HFFc6 (cell line): ENCODE measurements at places on chromosomes 3 and 15.

DNA sequence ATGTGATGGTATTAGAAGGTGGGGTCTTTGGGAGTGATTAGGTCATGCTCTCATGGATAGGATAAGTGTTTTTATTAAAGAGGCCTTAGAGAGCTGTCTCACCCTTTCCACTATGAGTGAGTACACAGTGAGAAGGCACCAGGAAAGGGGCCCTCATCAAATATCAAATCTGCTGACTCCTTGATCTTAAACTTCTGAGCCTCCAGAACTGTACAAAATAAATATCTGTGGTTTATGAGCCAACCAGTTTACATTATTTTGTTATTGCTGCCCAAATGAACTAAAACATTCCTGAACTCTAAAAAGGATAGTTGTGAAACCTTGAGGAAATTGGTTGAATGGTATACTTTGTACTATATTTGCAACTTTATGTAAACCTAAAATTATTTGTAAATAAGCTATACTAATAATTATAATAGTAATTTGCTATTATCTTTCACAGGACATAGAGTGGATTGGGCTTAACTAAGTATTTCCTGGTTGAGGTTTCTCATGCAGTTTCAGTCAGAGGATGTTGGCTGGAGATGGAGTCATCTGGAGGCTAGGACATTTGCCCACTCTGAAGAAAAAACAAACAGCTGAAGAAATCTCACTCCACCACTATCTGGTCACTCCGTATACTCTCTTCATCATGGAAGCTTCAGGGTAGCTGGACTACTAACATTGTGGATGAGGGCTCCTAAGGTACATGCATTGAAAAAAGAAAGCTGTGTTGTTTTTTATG is 1068.6 kb upstream of the CADM2 start:
- no peak overlapping the region for H3K4me3 ChIP-seq
- H3K27ac ChIP-seq, result no peak overlapping the region
- no peaks in the 10 kb centered on the region for H3K36me3 ChIP-seq
- no peaks in the 10 kb centered on the region for H3K27me3 ChIP-seq

- no peak overlapping the region; the same call in 1 of the 2 replicates for H3K27ac ChIP-seq
- no peaks in the 10 kb centered on the region; the same call in 1 of the 2 replicates for H3K27me3 ChIP-seq
- no peak overlapping the region for H3K4me3 ChIP-seq
- peaks cover 13% of the 10 kb centered on the region; the same call in 1 of the 2 replicates for H3K36me3 ChIP-seq
- DNase-seq, result no peak
- H3K4me1 ChIP-seq, result peaks cover 26% of the 10 kb centered on the region
Measured at GRCh38 chr3:160569894-160570652, 4.7 kb upstream of the KPNA4 start.

GRCh38 chr3:187889601-187890404 is 144.5 kb upstream of the BCL6 start:
- peak overlapping the region; percentile 8; the same call in 1 of the 2 replicates for H3K4me3 ChIP-seq
- peaks cover 7% of the 10 kb centered on the region; the same call in 1 of the 2 replicates for H3K4me1 ChIP-seq
- H3K36me3 ChIP-seq, result 0 out of 2 replicates have a peak, but pooled peaks cover 4% of the 10 kb centered on the region
- no peak overlapping the region for H3K27ac ChIP-seq

- peak; percentile 35 for DNase-seq
- peaks cover 46% of the 10 kb centered on the region for H3K4me1 ChIP-seq
- 0 out of 2 replicates have a peak overlapping the region, but pooled peaks have one; percentile 39 for H3K4me3 ChIP-seq
- H3K27ac ChIP-seq, result peak overlapping the region; percentile 73
Measured at GRCh38 chr15:65655026-65655425, 33.3 kb downstream of the SLC24A1 start.

GRCh38 chr15:94230883-94231722 is at the start of gene MCTP2:
TSS of gene MCTP2 (plus strand) at chr15:94231561. CDS start at chr15:94298266, 66,705 bp downstream.
- DNase-seq, result peak; percentile 69
- peaks cover 27% of the 10 kb centered on the region for H3K4me1 ChIP-seq
- peak within 1 kb of the TSS; percentile 82 for H3K4me3 ChIP-seq
- H3K27me3 ChIP-seq, result no peaks in the 10 kb centered on the region; the same call in 1 of the 2 replicates
- H3K27ac ChIP-seq, result peak within 1 kb of the TSS; percentile 76
- H3K36me3 ChIP-seq, result no peaks in the 10 kb centered on the region

DNA sequence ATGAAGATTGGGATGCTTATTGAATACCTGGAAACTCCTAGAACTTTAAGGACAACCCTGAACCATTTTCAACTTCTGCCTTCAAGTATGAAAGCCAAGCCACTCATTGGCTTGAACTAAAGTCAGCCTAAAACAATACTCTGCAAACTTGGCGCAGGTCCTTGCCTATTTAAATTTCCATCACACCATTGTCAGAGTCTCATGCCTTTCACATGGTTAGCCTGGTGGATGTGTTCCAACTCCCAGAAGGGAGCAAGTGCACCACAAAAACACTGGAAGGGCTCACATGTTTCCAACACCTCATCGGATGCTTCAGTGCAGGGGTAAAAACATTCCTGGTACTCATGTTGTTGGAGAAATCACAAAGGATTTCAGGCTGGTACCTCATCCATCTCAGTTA is 511.6 kb upstream of the MDFIC2 start:
- no peaks in the 10 kb centered on the region for H3K36me3 ChIP-seq
- no peak overlapping the region for H3K27ac ChIP-seq
- no peaks in the 10 kb centered on the region; the same call in 1 of the 2 replicates for H3K27me3 ChIP-seq

DNA sequence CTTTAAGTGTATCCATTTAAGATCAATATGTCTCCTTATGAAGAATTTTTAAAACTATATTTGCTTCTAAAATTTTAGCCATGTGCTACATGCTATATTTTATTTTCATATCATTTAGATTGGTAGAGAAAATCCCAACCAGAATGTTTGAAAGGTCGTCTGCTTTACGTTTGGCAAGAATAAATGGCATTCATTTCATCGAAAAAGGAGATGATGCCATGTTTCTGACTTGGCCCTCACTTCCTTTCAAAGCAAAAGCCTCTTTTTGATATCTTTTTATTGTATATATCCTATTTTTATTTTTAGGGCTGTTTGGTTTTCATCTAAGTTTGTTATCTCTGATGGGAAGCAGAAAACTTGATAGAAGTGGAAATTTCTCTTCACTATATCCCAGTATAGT is 176.2 kb downstream of the PLCL2 start:
- no peak overlapping the region for H3K4me3 ChIP-seq
- H3K4me1 ChIP-seq, result peaks cover 19% of the 10 kb centered on the region
- no peak overlapping the region for H3K27ac ChIP-seq
- DNase-seq, result no peak
- peaks cover 1% of the 10 kb centered on the region for H3K27me3 ChIP-seq

DNA sequence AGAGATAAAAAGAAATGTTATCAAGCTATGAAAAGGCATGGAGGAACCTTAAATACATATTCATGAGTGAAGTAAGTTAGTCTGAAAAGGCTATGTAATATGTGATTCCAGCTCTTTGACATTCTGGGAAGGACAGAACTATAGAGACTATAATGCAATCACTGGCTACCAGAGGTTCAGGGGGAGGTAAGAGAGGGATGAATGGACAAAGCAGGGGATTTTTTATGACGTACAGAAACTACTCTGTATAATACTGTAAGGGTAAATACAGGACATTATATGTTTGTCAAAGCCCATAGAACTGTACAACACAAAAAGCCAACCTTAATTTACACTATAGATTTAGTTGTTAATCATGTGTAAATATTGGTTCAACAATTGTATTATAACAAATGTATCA is 46.1 kb downstream of the MCTP2 start:
- no peaks in the 10 kb centered on the region for H3K4me1 ChIP-seq
- H3K36me3 ChIP-seq, result no peaks in the 10 kb centered on the region
- DNase-seq, result no peak
- H3K4me3 ChIP-seq, result no peak overlapping the region
- H3K27me3 ChIP-seq, result no peaks in the 10 kb centered on the region

DNA sequence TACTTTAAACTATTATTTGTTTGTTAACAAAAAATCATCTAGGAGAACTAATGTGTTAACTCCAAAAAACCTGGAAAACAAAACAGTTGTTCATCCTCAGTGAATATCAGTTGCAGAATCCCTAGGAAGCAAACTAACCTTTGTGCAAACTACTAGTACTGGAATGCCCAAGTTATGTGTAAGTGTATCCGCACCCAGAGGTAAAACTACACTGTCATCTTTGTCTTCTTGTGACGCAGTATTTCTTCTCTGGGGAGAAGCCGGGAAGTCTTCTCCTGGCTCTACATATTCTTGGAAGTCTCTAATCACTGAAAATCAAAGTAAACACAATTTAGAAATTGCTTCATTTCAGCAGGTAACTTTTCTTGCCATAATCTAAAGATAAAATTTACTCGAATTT is 29.8 kb downstream of the DYNC1LI1 start:
- no peak overlapping the region for H3K27ac ChIP-seq
- H3K36me3 ChIP-seq, result no peaks in the 10 kb centered on the region
- H3K4me3 ChIP-seq, result no peak overlapping the region
- no peak for DNase-seq
